GM06990 (cell line): ENCODE measurements at places on chromosomes 6 and 20.
A peak's percentile ranks its signal among the peaks of the same experiment; 100 is the strongest.

- DNase-seq, result peak; percentile 45
Observed at GRCh38 chr6:90610751-90611542, 24.1 kb upstream of the MAP3K7 start.

- DNase-seq, result no peak
Observed at GRCh38 chr20:14634665-14635064, 297.3 kb upstream of the FLRT3 start.

GRCh38 chr6:56996401-56996800 is 41.5 kb downstream of the BEND6 start:
- DNase-seq, result no peak

DNA sequence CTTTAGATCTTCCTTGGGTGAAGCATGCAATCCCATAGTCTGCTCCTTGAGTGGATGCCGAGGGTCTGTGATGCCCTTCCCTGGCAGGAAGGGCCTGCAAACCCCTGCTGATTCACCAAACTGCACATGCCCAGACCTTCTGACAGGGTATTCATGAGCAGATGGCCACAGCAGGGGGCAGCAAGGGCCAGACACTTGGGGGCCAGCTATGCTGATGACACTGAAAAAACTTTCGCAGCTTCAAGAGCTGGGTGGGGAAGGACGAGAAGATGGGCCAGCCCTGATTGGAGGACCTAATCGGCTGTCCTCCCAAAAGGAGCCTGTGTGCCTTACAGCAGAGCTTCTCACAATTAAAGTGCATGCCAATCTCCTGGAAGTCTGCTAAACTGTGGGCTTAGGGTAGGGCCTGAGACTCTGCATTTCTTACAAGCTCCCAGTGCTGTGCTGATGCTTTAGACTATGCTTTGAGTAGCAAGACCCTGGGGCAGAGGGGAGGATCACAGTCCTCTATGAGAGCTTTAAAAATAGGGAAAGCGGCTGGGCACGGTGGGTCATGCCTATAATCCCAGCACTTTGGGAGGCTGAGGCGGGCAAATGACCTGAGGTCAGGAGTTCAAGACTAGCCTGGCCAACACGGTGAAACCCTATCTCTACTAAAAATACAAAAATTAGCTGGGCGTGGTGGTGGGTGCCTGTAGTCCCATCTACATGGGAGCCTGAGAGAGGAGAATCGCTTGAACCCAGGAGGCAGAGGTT is 15.2 kb upstream of the GDAP1L1 start:
- no peak for DNase-seq

DNA sequence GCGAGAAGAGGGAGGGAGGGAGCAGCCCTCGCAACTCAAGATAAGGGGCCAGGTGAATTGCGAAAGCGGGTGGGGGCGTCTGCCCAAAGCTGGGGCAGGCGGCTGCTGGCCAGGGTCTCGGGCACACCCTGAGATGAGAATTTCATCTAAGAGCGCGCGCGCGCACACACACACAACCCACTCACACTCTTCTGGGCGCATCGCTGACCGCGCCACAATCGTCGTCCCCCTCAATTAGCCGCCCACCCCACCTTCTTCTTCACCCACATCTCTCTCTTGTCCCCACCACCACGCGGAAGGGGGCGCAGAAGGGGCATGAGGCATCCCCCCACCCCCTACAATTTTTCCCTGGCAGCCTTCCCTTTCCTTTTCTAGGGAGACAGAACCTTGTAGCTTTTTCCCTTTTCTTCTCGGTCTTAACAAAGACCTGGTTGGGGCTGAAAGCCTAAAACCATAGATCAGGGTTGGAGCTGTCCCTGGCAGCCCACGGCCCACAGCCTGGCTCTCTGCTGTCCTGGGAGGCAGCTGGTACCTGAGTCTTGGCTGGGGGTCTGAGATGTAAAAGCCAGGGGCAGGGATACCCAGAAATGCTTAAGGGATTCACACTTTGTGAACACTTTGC is 737 bp upstream of the PTPRT start:
- DNase-seq, result no peak
